Bronchial epithelial cell (primary cell): ENCODE measurements at places on chromosomes 3 and 15.

DNA sequence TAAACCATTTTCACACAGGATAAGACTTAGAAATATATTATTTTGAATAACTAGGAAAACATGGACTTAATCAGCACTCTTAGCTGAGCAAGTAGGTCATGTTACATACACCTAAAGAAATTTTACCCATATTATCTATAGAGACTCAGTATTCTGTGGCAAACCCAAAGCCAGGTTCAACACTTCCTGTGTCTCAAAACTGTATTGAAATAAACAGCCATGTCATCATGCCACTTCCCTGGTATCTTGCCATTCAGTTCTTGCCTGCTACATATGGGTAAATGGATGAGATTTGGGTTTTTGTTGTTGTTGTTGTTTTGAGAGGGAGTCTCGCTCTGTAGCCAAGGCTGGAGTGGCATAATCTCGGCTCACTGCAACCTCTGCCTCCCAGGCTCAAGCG lies 141.5 kb upstream of the PLXND1 start:
- no peak for DNase-seq

DNA sequence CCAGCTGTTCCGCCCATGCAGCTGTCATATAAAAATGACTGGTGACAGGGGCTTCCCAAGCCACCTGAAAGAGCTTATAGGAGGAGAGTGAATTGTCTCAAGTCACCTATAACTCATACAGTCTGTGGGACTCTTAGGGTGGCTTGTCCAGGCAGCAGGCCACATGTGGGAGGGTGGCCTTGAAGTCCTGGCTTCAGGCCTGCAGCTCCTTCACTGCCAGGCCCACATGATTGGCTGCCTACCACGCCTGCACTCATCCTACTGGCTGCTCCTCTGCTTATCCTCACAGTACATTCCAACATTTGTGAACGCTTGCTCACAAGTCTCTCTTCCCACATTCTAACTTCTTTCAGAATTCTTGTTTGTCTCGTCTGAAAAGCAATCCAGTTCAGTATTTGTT lies 41.1 kb upstream of the TIPARP start:
- DNase-seq, result peak; percentile 41

DNA sequence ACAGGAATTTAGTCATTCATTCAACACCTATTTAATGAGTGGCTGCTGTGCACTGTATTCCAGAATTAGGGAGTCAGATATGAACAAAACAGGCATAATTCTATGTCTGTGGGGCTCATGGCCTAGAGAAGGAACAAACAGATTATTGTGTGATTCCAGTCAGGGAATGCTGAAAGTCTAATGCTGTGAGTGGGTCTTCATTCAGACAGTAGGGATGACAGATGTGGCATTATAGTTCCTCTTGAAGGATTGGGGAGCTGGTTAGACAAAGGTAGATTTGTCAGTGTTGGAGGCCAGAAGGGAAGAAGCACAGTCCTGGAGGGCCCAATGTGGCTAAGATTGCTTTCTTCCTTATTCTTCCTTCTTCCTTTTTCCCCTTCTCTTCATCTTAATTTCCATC lies 226.4 kb upstream of the EIF1B start:
- DNase-seq, result no peak

DNA sequence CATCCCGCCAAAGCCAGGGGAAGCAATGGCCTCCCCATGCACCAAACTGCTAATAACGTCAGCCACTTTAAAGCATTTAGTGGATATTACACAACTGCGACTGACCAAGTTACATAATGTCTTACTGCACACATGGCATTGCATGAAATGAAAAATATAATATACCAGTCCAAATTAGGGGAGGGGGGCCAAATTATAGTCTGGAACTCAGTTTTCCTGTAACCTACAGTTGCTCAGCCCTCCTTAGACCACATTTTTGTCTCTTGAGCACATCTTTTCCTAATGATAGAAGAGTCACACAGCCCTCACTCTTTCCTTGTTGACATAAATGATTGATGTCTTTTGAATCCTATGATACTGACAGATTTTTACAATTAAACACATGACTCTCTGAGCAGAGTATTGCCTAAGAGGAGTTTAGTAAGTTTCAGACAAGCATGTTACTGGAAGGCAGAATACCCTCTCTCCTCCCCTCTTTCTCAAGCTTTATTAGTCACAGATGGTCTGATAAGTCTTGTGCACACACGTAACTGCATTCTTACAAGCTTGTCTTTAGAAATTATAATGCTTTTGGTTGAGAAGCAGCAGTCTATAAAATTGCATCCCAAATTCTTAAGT lies 1.1 kb upstream of the PLD1 start:
- DNase-seq, result peak; percentile 98

- DNase-seq, result peak; percentile 64
Measured at GRCh38 chr3:125331243-125331642, 43.9 kb downstream of the ZNF148 start.

DNA sequence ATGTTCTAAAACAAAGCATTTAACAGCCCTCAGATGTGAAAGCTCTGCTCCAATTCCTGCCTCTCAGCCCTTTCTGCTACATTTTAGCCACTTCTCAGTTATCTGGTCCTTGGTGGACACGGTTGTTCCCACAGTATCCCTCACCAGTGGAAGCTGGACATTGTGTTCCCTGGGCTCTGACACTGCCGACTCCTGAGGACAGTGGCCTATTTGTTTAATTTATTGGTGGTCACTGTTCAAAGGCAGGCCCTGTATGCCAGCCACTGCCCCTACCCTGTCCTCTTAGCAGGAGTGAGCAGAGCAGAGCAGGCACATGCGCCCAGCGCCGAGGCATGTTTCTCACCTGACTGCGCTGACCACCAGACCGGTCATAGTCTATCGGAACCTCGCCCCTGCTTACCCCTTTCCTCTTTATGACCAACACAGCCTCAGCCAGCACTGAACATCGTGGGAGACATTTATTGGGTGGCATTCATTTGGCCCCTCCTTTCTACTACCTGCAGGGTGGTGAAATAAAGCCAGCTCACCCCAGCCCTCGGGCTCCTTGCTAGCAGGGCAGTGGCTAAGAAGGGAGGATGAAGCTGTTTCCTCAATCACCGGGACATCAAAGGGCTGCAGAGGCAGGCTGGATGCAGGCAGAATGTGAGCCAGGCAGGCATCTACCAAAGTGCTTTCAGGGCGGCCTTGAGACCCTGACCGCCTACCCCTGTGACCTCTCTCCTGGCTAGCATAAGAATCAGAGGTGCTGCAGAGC lies 54.3 kb upstream of the HACD2 start:
- no peak for DNase-seq

DNA sequence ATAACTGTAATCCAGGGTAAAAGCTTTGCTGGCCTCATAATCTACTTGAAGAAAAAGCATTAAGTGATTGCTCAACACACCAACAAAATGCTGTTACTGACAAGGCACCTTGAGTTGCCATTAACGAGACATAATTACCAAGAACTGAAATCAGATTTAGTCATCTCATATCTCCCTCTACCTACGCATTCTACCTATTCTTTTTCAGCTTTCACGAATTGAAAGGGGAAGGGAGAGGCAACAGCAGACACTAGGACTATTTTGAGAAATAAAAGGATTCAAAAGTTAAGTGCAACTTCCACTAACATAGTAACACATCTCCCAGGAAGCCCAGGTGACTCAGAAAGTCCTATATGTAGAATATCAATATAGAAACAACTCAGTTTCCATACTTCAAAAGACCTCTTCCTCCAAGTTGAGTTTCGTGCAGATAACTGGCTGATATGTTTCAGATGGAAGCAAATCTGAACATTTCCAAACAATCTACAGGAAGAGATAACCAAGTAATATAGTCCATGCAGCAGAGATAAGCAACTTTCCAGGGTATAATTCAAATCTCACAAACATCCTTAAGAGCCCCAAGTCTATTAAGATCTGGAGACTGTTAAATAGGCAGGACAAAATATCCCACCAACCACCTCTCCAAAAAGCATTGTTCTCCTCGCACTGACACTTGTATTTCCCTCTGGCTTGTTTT lies 1.9 kb downstream of the OSBPL10 start:
- DNase-seq, result peak; percentile 48

DNA sequence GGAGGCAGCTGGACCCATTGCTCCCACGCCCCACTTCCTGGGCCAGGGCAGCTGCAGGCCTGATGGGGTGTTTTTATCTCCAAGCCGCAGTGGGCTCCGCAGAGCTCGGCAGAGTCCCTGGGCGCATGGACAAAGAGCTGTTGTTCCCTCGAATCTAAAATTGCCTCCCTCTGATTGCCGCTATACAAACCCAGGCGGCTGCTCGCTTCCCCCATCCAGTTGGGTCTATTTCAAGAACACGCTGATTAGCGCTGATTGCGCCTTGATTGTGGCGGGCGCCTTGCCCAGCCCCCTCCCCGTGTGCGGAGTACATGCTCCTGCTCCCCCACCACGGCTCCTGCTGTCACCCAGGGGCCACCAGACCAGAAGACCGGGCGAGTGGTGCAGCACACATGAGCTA lies 43.4 kb upstream of the SLC6A1 start:
- no peak for DNase-seq

GRCh38 chr3:138678086-138678485 lies 69.5 kb downstream of the FAIM start:
- no peak for DNase-seq

DNA sequence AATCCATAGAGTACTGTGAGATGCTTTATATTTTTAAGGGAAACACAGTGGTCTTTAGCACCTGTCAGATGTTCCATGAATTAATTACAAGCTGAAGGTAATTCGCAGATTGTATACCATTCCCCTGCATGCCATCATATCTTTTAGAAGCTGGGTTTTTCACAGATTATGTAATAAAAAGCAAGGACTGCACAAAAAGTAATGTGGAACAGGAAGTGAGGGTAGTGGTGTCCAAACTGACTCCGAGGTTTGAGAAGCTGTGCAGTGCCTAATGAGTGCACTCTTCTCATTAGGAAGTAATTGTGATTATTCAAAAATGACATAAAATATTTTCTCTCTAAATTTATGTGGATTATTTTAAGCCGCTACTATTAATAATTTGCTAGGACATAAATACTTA lies 123.2 kb downstream of the GOLIM4 start:
- DNase-seq, result no peak

DNA sequence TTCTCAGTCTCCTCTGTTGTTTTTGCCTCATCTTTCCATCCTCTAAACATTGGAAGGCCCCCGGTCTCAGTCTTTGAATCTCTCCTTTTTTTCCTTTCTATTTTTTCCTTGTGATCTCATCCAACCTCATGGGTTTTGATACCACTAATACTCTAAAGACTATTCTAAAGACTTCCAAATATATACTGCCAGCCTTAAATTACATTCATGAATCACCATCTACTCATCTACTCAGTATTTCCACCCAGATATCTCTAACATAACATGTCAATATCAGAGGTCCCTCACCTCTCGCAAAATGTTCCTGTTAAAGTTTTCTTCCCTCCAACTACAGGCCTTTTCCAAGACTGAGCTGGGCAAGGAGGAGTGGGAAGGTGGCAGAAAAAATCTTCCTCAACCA lies 282.5 kb upstream of the TTC14 start:
- peak; percentile 12 for DNase-seq

DNA sequence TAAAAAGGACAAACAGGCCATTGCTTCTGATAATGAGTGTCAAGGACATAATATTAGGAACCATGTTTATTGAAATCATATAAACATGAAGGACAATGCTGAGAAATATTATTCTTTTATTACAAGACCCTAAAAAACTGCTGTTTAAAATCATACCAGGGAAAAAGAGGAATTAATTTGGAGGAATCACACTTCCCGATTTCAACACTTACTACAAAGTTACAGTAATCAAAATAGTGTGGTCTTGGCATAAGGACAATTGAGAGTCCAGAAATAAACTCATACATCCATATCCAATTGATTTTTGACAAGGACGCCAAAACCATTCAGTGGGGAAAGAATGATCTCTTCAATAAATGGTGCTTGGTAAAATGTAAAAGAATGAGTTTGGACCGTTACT lies 13.0 kb downstream of the CYP1A1 start:
- DNase-seq, result no peak

GRCh38 chr3:107076946-107077345 lies 300.3 kb upstream of the CCDC54 start:
- no peak for DNase-seq
